ENCODE measurements at places on chromosomes 16 and 17.

GRCh38 chr16:88920618-88921590 lies 54.4 kb upstream of the PABPN1L start:
- no peak for DNase-seq

- DNase-seq = no peak
These were observed 21.0 kb upstream of the PITPNA start for GRCh38 chr17:1583556-1583955.

DNA sequence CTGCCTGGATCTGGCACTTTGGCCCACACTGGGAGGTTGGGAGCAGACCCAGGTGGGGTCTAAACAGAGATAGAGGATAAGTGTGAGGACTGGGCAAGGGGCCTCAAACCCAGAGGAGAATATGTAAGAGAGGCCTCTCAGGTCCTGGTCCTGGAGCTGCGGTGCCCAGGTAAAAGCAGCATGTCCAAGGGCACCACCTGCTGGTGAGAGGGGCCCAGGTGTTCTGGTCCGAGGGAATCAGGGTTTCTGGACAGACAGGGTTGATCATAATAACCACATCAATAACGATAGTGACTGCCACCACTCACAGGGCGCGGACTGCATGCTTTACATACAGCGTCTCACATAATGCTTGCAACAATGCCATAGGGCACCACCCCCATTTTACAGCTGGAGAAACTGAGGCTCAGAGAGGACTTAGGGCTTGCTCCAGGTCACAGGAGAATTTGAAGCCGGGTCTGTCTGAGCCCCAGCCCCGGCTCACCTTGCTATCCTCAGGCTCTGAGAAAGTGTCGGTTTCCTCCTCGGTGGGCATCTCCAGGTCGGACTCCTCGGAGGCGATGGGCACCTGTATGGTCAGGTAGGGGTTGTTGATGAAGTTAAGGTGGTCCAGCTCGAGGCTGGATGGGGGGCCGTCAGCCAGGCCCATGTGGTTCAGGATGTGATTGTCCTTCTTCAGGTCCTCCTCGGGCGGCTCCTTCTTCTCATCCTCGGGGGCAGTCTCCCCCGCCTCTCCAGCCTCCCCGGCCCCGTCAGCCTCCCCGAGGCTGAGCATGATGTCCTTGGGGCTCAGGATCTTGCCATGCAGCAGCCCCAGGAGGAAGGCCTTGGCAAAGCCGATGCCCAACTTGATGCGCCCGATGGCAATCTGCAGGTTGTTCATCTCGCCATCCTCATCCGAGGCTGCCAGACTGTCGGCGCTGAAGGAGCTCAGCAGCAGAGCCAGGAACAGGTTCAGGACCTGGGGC lies 19.1 kb upstream of the CD79B start:
- no peak for DNase-seq

DNA sequence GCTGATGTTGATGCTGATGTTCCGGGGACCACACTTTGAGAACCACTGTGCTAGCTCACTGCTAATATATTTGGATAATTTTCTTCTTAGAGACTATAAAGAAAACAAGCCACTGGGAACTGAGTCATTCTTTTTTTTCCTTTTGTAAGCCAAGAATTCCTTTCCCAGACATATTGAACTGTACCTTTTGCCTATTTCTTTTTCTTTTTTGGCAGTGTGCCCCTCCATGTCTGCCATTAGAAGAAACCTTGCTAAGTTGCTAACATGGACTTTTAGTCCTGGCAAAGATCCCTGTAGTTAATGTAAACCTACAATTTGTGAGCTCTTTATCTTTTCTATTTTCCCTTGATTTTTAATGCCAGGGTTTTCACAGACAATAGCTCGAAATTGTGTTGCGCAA lies 17.3 kb upstream of the ERCC4 start:
- DNase-seq = no peak

- no peak for DNase-seq
These were observed 123.5 kb upstream of the PLCG2 start for GRCh38 chr16:81655469-81656162.

GRCh38 chr17:2954898-2955445 lies 108.4 kb downstream of the OR1D5 start:
- no peak for DNase-seq

DNA sequence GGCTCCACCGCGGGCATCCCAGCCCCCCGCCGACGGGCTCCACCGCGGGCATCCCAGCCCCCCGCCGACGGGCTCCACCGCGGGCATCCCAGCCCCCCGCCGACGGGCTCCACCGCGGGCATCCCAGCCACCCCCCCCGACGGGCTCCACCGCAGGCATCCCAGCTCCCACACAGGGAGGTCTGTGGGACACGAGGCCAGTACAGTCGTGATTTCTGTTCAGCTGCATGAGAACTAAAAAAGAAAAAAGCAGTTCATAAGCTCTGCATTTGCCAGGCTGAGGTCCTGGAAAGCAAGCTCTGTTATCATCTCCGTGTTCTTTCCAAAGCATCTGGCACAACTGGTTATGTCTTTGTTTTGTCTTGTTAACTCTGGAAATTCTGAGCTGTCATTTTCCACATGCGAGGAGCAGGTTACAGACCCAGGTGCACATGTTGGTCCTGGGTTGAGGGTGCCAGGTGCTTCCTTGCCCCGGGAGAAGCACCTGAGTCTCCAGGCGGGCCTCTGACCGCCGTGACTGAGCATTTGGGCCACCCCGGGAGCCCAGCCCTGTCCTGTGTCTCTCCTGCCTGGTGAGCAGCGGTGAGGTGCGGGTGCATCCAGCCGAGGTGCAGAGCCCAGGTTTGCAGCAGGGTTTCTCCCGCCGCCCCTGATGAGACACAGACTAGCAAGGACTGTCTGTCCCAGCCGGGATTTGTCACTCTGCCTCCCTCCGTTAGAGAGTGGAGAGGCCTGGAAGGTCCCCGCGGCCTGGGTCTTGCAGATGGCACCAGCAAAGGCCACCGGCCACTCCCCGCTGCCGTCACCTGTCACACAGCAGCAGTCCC lies 9.9 kb upstream of the WFIKKN1 start:
- DNase-seq = no peak

GRCh38 chr17:72539981-72540897 lies 419.4 kb downstream of the SOX9 start:
- DNase-seq = peak; percentile 74

DNA sequence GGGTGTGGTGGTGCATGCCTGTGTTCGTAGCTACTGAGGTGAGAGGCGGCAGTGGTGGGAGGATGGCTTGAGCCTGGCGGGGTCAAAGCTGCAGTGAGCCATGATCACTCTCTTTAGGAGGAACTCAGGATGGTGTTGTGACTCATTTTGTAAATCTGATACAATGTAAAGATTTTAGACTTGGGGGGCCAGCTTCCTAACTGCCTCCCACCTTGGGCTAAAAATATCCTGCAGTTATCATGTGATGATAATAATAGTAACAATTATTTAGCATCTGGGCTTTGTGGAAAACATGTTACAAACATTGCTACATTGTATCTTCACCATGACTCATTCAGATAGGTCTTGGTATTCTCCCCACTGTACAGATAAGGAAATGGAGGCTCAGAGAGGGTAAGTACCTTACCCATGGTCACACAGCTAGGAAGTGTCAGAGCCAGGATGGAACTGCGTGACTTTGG lies 7.4 kb downstream of the CTNS start:
- no peak for DNase-seq

DNA sequence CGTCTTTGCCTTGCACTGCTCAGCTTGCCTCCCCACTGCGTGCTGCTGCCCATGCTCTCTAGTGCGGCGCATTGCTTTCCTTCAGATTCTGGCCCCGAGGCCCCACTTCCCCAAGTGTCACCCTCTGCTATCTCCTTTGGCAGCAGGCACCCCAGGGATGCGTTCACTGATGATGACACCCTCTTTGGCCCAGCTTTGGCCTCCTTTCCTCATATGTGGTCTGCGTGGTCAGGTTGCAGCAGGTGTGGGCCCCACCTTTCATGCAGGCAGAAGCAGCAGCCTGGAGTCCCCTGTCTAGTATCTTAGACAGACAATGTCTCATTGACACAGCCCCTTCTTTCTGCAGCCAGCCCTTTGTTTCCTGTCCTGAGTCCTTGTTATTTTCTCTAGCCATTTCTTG lies 4.8 kb upstream of the CCL3 start:
- no peak for DNase-seq

DNA sequence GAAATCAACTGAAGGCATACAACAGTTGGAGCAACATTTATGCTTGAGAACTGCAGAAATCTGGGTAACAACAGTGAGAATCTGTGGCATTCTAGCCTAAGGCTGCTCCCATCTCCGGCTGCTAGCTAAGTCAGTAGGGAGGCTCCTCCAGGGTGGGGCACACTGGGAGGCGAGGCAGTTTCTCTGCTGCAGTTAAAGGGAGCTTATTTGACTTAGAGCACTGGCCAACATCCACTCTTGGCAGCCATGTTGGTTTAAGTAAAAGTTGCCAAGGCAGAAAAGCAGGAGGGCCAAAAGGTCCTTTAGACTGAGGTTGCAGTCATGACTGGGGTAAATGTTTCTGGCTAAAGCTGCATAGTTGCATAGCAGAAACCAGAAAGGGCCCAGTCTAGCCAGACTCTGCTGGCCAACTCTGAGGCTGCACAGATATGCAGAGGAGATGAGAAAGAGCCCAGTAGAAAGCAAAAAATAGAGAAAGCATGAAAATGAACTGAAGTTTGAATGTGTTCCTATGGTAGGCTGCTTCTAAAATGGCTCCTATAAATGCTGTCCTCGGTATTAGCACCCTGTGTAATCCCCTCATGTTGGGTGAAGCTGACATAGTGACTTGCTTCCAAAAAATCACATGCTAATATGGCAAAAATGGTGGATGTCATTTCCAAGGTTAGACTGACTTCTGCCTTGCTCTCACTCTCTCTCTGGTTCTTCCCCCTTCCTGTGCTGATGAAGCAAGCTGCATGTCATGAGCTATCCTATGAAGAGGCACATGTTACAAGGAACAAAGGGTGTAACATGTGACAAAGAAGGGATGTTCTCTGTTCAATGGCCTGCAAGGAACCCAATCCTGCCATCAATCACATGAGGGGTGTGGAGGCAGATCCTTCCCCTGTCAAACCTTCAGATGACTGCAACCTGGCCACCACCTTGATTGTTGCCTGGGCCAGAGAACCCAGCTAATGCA lies 3.7 kb upstream of the C16orf78 start:
- DNase-seq = no peak

DNA sequence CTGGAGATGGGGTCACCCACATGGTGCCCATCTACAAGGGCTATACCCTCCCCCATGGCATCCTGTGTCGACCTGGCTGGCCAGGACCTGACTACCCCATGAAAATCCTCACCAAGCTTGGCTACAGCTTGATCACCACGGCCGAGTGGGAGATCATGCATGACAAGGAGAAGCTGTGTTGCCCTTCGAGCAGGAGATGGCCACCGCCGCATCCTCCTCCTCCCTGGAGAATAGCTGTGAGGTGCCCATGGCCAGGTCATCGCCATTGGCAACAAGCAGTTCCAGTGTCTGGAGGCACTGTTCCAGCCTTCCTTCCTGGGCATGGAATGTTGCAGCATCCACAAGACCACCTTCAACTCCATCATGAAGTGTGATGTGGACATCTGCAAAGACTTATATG lies 5.3 kb upstream of the FLCN start:
- DNase-seq = no peak

GRCh38 chr17:40618754-40619625 lies 28.6 kb downstream of the SMARCE1 start:
- DNase-seq = no peak

DNA sequence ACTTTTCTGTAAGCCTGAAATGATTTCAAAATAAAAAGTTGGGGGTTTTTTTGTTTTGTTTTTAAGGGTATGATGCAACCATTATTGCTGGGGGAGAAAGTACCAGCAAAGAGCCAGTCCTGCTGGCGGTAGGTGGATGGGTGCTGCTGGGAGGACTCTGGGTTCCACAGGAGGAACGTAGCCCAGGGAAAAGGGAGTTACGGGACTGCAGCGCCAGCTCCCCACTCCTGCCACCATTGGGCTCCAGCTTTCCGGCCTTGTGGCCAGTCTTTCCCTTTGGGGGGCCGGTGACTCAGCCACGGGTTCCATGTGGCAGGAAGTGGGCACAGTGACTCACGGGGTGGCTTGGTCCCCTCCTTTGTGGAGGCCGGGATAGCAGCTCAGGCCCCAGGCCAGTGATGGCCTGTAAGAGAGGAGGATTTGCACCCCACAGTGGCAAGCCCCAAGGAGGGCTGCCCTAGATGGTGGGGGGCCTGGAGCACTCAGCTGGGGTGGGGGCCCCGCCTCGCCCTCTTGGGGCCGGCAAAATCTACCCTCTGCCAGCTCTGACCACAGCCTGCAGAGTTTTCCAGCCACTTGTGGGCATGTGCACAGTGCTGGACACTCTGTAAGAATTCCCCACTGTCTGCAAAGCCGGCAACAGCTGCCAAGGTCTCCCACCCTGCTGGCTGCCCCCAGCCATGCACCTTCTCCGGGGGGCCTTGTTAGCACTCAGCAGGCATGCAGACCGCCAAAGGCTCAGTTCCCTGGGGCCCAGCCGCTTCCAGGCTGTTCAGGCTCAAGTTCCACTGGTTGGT lies 30.4 kb downstream of the SOCS3 start:
- no peak for DNase-seq

GRCh38 chr17:29645515-29646051 lies 22.9 kb upstream of the CORO6 start:
- DNase-seq = no peak

DNA sequence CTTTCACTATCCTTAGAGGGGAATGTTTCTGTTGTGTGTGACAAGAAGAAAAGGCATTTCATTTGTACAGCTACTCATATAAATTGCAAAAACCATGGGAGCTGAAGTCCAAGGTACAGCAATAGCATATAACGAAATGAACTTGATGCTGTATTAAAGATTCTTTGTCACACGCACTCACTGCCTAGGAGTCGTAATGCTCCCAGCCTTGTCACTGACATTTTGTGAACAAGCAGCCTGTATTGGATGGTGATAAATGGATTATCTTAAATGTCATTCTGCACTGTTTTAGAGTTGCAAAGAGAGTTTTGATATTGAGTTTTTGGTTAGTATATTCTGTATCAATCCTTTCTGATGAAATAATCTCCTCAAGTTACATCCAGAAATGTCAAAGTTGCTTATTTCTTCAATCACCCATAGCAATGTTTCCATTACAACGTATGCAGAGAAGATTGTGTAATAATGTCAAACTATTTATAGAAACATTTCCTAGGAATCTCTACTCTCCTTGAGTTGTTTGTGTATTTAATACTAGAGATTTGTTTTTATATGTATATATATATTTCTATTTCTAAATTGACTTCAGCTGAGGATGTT lies 270.6 kb downstream of the FTO start:
- DNase-seq = no peak

- no peak for DNase-seq
These were observed 20.8 kb upstream of the PIK3R5 start for GRCh38 chr17:8986295-8986694.
